ENCODE measurements at places on chromosomes 13 and 19. TPM values are rescaled to one million over a fixed set of nuclear protein-coding genes. Genes with fewer than 3 reads are reported as not detected.

Gene HPN
- not detected for total RNA-seq

DNA sequence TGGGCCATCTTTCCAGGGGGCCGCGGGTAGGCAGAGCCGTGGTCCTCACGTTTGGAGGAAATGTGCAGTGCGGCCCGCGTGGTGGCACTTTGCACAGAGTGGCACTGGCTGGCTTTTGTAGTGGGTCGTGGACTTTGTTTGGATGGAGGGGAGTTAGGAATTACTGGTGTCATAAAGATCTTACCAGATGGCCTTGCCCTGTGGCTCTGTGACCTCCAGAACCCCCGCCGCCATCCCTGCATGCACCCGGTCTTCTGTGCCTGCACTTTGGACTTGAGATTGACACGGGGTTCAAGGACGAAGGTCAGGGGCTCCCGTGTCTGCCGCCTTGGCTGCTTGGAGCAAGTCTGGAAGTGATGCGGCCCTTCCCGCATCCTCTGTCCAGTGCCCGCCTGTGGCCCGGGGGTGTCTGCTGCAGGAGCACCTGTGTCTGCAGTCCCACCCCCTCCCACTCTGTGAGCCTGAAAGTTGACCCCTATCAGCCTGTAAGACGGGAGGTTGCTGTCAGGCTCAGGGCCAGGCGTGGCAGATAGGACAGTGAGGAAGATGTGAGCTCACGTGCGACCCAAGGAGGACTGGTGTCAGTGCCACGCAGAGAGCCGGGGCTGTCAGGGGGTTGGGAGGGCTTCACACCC lies 2.2 kb downstream of the GNA11 start:
- no peak for DNase-seq

DNA sequence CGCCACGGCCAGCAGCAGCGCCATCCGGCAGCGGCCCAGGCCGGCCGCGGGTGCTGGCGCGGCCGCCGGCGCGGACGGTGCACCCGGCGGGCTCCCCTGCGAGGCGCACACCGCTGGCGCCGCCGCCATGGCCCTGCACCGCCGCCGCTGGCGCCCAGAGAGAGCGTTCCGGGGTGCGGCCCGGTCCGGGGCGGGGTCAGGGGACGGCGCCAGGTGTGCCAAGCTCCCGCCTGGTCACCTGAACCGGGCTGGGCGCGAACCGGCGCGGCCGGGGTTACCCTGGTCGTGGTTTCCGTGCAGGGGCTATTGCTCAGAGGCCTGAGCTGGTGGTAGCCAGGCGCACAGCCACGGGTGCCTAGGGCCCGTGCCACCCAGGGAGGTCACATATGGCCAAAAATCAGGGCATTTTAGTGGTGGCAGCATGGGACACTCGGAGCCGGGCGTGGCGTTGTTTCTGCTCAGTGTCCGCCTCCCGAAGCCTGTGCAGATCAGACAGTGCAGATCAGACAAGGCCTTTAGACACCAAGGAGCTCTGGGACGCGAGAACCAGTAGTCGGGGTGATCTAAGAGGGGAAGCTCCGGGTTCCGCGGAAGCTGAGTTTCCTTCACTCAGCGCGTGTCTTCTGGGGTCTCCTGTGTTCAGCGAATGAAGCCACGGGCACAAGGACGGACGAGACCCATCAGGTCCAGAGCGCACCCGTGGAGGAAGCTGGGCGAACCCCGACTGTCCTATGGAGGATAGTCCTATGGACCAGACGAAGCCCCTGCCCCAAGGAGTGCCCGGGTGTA lies at the start of gene TMEM238:
Gene TMEM238, minus strand, starts transcription at position 162 of the 789 bp plus-strand sequence. Its CDS starts 33 bp downstream, at position 129.
- no peak for DNase-seq

Gene NKPD1
- total RNA-seq: not detected

- peak; percentile 72 for DNase-seq
Observed at GRCh38 chr13:114115191-114115671, 17.2 kb downstream of the RASA3 start.

- no peak for DNase-seq
Observed at GRCh38 chr13:43390619-43391018, 367.2 kb downstream of the DNAJC15 start.

GRCh38 chr13:21481359-21481758 lies 22.3 kb upstream of the ZDHHC20 start:
- DNase-seq: no peak

Gene ZNF441
- total RNA-seq: 8.4 TPM

DNA sequence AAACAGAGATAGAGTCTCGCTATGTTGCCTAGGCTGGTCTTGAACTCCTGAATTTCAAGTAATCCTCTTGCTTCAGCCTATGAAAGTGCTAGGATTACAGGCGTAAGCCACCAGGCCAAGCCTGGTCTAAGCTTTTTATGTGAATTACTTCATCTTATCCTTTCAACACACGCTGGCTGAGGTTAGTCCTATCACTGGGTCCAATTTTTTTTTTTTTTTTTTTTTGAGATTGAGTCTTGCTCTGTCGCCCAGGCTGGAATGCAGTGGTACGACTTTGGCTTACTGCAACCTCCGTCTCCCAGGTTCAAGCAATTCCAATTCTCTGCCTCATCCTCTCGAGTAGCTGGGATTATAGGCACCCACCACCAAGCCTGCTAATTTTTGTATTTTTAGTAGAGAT lies 10.4 kb downstream of the MYO1F start:
- DNase-seq: no peak

Gene ZNF506
- total RNA-seq: 45.7 TPM

Gene ICAM1
- total RNA-seq: 14.1 TPM

- no peak for DNase-seq
Observed at GRCh38 chr19:41261474-41262190, 2.5 kb upstream of the HNRNPUL1 start.

Gene ZNF69
- 13.8 TPM for total RNA-seq

Gene PRRG2
- 0.71 TPM for total RNA-seq

DNA sequence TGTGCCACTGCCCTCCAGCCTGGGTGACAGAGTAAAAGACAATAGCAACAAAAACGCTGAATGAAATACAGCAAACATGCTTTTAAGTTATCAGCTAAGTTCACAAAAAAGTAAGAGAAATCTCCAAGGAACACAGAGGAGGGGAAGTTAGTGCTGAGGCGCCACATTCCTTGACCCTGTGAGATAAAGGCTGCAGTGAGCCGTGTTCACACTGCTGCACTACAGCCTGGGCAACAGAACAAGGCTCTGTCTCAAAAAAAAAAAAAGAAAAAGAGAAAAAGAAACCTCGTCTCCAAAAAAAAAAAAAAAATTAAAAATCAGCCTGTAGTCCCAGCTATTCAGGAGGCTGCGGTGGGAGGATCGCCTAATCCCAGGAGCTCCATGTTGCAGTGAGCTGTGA lies 16.3 kb upstream of the DOCK6 start:
- DNase-seq: no peak

Gene HCN2
- total RNA-seq: 0.55 TPM

Gene ZNF615
- 18.0 TPM for total RNA-seq

DNA sequence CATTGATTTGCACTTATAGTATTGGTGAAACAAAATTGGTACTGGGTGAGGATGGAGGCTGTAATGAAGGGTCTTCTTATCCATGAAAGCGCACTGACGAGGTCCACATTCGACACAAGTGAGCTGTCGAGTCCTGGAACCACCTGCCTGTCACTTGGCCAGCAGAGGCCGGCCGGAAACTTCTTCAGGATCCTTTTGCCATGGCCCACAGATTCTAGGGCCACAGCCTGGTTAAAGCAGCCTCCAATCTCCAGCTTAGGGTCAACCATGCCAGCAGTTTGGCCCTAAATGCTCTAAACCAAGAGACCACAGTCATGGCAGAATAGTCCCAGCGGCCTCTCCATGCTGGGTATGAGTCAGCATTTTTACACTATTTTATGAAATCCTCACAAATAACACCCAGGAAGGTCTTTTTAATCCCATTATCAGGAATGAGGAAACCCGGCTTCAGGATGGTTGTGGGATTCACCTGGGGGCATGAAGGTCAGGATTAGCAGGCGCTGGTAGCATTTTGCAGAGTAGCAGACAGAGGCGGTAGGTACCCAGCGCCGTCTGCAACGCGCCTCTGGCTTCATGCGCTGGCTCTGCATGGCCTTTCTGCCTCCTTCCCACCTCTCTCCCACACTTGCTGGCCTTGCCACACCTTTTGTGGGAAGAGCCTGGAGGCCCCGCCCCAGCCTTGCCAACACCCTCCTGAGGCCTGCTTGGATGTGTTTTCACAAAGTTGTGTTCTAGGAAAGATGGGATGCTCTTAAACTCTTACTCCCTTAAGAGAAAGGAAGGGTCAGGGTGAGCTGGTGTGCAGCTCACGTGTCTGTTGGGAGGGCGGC lies 15.2 kb downstream of the GAS6 start:
- no peak for DNase-seq

DNA sequence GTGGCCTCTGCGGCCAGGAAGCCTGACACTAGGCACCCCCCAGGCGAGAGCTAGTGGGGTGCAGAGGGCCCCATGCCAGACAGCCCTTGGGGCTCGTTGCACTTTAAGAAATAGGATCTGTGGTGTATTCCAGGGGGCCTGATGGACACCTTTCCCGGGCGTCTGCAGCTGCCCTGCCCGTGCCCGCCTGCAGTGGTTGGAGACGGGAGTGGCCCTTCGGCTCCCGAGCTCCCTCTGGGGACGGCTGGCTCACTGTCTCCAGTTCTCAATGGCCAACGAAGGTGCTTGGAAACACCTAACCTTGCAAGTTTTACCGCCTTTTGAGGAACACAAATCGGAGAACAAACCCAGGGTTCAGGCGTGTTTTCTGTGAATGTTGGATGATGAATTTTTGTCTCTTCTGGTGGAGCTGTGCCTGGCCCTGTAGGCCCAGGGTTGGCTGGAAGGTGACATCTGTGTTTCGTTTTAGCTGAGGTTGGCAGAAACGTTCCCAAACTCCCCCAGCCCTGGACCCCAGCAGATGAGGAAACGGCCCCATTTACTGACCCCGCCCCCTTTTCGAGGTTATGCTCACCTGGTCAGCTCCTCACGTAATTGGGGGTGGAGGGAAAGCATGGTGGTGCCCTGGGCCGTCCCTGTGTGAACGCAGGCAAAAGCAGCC lies 17.4 kb upstream of the NPAS1 start:
- no peak for DNase-seq

GRCh38 chr19:36113425-36113824 lies 1.2 kb downstream of the POLR2I start:
- no peak for DNase-seq

DNA sequence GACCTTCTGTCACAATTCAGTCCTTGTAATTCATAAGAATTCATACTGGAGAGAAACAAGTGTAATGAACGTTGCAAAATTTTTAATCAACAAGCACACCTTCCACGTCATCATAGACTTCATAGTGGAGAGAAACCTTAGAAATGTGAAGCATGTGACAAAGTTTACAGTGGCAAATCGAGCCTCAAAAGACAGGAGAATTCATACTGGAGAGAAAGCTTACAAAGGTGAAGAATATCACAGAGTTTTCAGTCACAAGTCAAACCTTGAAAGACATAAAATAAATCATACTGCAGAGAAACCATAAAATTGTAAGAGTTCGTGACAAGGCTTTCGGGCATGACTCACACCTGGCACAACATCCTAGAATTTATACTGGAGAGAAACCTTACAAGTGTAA lies 24.6 kb downstream of the ZNF813 start:
- DNase-seq: no peak

DNA sequence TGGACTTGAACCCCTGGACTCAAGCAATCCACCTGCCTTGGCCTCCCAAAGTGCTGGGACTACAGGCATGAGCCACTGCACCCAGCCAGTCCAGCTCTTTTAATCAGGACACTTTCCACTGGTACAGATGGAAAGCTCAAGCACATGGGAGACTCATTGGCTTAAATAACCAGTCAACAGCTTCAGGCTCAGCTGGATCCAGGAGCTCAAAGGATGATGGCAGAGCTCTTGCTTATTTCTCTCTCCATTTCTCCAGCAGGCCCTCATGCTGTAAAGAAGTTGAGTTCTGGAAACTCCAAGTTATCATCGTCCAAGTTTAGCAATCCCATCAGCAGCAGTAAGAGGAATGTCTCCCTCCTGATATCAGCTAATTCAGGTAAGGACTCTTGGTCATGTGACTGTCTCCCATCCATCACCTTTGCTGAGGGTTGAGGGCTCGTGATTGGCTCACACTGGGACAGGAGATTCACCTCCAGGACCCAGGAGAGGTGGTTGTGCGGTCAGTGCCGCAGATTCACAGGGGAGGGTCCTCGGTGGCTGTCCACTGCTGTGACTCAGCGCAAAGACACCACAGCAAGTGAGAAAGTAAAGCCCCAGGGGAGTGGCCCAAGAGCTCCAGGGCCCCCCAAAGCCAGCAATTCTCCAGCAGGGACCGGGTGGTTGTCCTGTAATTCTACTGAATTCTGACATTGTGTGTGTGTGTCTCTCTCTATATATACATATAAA lies 5.1 kb downstream of the CCL25 start:
- DNase-seq: no peak

GRCh38 chr13:73096173-73096572 lies 37.4 kb downstream of the KLF5 start:
- no peak for DNase-seq

GRCh38 chr13:48675247-48675646 lies 21.5 kb downstream of the CYSLTR2 start:
- no peak for DNase-seq

Gene ZNF90
- total RNA-seq: 2.8 TPM

GRCh38 chr13:95660981-95661581 lies 15.9 kb upstream of the DNAJC3 start:
- no peak for DNase-seq

DNA sequence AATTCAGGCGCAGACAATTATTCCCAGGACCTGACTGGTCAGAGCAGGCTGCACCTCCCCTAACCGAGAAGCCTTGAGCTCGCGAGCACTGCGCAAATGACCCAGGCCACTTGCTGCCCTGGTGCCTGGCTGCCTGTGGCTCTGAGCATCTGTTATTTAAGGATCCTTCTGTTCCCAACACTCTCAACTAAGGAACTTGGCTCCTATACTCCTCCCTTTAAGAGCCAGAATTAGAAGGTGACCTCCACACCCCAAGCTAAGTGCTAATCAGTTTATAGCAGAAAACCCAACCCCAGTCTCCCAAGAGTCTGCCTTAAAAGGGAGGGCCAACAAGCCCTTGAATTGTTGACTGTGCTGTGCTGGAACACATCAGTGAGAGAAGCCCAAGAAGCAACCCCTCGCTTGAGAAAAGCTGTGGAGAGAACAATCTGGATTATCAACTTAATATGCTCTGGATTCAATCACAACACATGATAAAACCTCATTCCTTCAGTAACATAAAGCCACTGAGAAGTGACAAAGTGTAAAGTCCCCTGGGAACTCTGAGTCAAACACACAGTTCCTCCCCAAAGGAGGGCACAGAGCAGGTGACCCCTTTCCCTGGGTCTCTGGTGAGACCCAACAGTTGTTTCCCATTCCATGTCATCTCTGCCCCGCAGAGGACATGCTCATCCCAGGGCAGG lies 14.6 kb downstream of the AKAP8L start:
- DNase-seq: peak; percentile 84

Gene C19orf38
- 2.0 TPM for total RNA-seq

- DNase-seq: no peak
Observed at GRCh38 chr19:4556597-4557127, 2.8 kb downstream of the SEMA6B start.

DNA sequence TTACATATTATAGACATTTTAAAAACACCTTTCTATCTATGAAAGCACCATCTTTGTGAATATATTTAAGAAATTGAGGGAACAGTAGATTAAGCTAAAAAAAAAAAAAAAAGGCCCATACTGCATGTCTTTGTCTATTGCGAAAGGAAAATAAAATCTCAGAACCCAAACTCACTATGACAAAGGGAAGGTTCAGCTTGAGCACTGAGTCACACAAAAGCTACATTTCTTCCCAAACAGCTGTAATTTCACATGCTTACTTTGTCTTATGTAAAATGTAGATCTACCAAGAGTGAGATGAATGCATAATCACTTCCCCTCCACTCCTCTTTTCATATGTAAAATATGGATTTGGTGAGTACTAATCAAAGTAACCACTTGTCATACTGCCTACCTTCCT lies 640.1 kb upstream of the KLF12 start:
- no peak for DNase-seq

Data from sigmoid colon (tissue), 7 donors.